ENCODE measurements at places on chromosomes 7 and 10.
A peak's percentile ranks its signal among the peaks of the same experiment; 100 is the strongest.

DNA sequence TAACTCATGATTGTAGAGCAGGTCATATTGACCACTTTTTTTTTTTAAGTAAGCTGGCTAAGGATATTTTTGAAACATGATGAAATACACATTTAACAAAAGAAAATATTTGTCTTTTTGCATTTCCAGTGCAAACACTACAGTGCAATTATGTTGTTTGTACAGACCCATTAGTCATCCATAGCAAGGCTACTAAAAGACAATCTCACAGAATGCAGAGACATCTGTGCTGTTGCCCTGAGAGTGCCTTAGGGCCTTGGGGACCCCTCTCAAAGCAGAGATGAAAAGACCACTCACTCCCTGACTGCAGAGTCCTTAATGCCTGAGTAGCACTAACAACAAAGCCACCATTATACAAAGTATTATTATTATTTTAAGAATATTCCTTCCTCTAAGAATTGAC is 104.5 kb downstream of the NRCAM start:
- no peaks in the 10 kb centered on the region for H3K4me1 ChIP-seq
- H3K27ac ChIP-seq: no peak overlapping the region
- peaks cover 15% of the 10 kb centered on the region for H3K27me3 ChIP-seq
- H3K4me3 ChIP-seq: no peak overlapping the region
- H3K36me3 ChIP-seq: no peaks in the 10 kb centered on the region

DNA sequence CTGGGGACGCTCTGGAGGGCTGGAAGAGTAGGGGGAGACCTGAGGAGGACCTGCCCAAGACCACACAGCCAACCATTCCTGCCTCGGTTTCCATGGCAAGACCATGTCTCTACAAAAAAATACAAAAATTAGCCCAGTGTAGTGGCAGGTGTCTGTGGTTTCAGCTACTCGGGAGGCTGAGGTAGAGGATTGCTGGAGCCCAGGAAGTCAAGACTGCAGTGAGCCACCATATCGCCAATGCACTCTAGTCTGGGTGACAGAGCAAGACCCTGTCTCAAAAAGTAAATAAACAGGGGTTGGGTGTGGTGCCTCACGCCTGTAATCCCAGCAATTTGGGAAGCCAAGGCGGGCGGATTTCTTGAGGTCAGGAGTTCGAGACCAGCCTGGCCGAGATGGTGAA is 48.7 kb downstream of the CLIP2 start:
- no peak overlapping the region for H3K4me3 ChIP-seq
- peaks cover 10% of the 10 kb centered on the region for H3K4me1 ChIP-seq
- no peak for DNase-seq
- no peak overlapping the region for H3K27ac ChIP-seq

DNA sequence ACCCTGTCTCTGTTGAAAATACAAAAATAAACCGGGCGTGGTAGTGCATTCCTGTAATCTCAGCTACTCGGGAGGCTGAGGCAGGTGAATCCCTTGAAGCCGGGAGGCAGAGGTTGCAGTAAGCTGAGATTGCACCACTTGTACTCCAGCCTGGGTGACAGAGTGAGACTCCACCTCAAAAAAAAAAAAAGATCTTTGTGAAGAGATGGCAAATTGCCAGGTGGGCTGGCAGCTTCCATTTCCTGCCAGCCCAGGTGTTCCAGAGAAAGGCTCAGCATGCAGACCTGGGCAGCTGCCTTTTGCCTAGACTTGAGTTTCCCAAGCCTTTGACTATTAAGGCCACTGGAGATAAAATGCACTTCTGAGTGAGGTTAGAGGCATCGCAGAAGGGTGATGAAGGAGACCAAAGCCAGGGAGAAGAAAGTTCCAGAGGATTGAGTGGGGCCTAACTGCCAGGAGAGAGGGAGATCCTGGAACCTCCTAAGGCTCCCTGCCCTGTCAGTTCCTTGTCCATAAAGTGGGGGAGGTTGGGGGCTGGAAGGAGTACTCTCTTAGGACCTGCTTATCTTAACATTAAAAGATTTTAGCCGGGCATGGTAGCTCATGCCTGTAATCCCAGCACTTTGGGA is 10.0 kb upstream of the DDIT4 start:
- H3K36me3 ChIP-seq: no peaks in the 10 kb centered on the region
- H3K27ac ChIP-seq: no peak overlapping the region
- H3K4me1 ChIP-seq: peaks cover 47% of the 10 kb centered on the region
- no peaks in the 10 kb centered on the region for H3K27me3 ChIP-seq
- H3K4me3 ChIP-seq: no peak overlapping the region

DNA sequence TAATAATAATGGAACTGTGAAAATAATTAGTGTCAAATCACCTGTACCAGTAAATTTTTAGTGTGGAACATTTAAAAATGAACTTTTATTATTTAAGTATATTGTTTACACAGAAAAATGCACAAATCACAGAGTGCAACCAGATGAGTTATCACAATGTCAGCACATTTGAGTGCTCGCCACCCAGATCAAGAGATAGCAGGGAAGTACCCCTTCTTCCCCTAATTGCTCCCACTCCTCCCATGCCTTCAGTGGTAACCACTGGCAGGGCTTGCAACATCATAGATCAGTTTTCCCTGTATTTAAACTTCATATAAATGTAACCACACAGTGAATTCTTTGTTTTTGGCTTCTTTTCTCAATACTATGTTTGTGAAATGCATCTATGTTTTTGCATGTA is 7.8 kb upstream of the GPR141 start:
- no peaks in the 10 kb centered on the region for H3K4me1 ChIP-seq
- no peak overlapping the region for H3K4me3 ChIP-seq
- no peaks in the 10 kb centered on the region for H3K27me3 ChIP-seq

- H3K27me3 ChIP-seq: peaks cover 39% of the 10 kb centered on the region
- no peak overlapping the region for H3K27ac ChIP-seq
- DNase-seq: no peak
- H3K4me3 ChIP-seq: no peak overlapping the region
- H3K36me3 ChIP-seq: no peaks in the 10 kb centered on the region
Observed at GRCh38 chr10:98286419-98286818, 18.4 kb upstream of the LOXL4 start.

DNA sequence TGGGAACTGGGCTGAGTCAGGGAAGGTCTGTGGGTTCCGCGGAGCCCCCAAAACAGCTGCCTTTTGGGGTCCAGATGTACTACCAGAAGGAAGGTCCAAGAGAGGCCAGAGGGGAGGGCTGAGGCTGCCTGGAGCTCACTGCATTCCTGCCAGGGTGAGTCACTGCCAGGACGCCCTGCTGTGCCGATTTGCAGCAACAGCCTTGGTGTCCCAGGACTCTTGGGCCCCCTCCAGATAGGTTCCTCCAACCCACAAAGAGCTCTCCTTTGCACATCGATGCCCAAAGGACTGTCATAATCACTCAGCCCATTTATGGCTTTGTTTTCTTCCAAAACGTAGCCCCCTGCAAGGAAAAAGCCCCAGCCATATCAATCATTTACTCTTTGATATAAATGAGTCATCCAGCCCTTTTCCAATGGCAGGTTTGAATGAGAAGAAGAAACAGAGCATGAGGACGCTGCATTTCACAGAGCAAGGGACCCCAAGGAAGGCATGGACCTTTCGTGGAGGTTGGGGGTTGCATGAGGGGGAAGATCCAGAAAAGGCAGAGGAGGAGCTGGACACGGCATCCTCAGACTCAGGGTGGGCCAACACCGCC is 32.2 kb upstream of the COL13A1 start:
- H3K4me1 ChIP-seq: no peaks in the 10 kb centered on the region
- no peaks in the 10 kb centered on the region for H3K27me3 ChIP-seq
- H3K36me3 ChIP-seq: no peaks in the 10 kb centered on the region
- no peak overlapping the region for H3K4me3 ChIP-seq
- no peak overlapping the region for H3K27ac ChIP-seq
- DNase-seq: no peak

- H3K27me3 ChIP-seq: no peaks in the 10 kb centered on the region
- no peak overlapping the region for H3K4me3 ChIP-seq
- H3K4me1 ChIP-seq: 0 out of 3 replicates have a peak, but pooled peaks cover 8% of the 10 kb centered on the region
- no peaks in the 10 kb centered on the region for H3K36me3 ChIP-seq
- no peak overlapping the region for H3K27ac ChIP-seq
- no peak for DNase-seq
Observed at GRCh38 chr7:129786825-129787563, 165.8 kb downstream of the UBE2H start.

DNA sequence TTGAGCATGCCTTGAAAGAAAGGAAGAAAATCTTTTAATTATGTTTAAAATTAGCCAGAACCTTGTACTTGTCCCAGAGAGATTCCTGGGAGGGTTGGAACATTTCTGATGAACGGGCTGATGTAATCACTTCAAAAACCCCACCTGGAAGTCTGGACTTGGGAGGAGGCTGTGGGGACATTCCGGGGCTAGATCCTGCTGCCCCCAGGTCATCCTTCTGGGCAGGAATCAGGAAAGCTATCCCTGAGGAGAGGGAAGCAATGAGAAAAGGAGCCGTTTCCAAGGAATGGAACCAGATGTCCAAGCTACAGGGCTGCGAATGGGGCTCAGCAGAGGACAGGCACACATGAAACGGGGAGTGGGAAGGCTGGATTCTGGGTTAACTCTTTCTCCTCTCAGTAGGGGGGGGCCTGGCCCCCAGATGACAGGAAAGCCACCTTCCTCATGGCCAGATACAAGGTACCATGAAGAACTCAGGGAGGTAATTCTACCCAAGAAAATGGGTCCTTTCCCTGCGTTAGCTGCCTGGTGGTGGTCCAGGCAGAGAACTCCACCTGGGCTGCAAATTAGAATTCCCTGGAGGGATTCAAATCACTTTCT is 280.1 kb downstream of the TCF7L2 start:
- H3K36me3 ChIP-seq: no peaks in the 10 kb centered on the region
- no peak overlapping the region for H3K4me3 ChIP-seq
- no peaks in the 10 kb centered on the region for H3K27me3 ChIP-seq

GRCh38 chr10:24451325-24451820 is 242.4 kb downstream of the KIAA1217 start:
- H3K27ac ChIP-seq: no peak overlapping the region
- peaks cover 9% of the 10 kb centered on the region for H3K27me3 ChIP-seq
- DNase-seq: no peak
- H3K4me1 ChIP-seq: no peaks in the 10 kb centered on the region
- H3K36me3 ChIP-seq: no peaks in the 10 kb centered on the region

GRCh38 chr7:44224080-44224973 is 23.5 kb downstream of the YKT6 start:
- no peak overlapping the region for H3K4me3 ChIP-seq
- H3K36me3 ChIP-seq: no peaks in the 10 kb centered on the region
- H3K4me1 ChIP-seq: peaks cover 62% of the 10 kb centered on the region

GRCh38 chr7:147894271-147894670 is 696.3 kb upstream of the C7orf33 start:
- no peak overlapping the region for H3K27ac ChIP-seq
- no peaks in the 10 kb centered on the region for H3K4me1 ChIP-seq
- DNase-seq: no peak
- no peaks in the 10 kb centered on the region for H3K27me3 ChIP-seq
- no peak overlapping the region for H3K4me3 ChIP-seq

DNA sequence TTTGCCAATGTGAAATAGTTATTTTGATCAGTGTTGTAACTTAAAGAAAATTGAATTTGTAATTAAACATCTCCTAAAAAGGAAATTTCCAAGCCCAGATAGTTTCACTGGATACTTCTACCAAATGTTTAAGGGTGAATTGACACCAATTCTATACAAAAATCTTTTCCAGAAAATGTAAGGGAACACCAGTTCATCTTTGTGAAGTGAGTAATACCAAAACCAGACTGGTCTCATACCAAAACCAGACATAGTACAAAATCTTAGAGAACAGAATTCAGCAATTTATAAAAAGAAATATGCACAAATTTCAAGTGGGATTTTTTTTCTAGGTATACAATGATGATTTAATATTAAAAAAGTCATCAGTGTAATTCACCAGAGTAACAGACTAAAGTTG is 86.0 kb upstream of the ZNF32 start:
- DNase-seq: no peak
- no peaks in the 10 kb centered on the region for H3K27me3 ChIP-seq
- H3K4me1 ChIP-seq: no peaks in the 10 kb centered on the region
- no peaks in the 10 kb centered on the region for H3K36me3 ChIP-seq
- H3K4me3 ChIP-seq: no peak overlapping the region

GRCh38 chr10:605632-606325 is 83.7 kb downstream of the DIP2C start:
- DNase-seq: no peak
- no peak overlapping the region for H3K4me3 ChIP-seq
- H3K27ac ChIP-seq: no peak overlapping the region
- no peaks in the 10 kb centered on the region for H3K36me3 ChIP-seq
- H3K4me1 ChIP-seq: no peaks in the 10 kb centered on the region
- peaks cover 38% of the 10 kb centered on the region for H3K27me3 ChIP-seq

GRCh38 chr10:63763744-63764143 is 242.5 kb downstream of the REEP3 start:
- no peaks in the 10 kb centered on the region for H3K4me1 ChIP-seq
- no peak for DNase-seq
- H3K4me3 ChIP-seq: no peak overlapping the region
- H3K36me3 ChIP-seq: no peaks in the 10 kb centered on the region
- H3K27me3 ChIP-seq: no peaks in the 10 kb centered on the region
- H3K27ac ChIP-seq: no peak overlapping the region

- no peak for DNase-seq
- H3K4me3 ChIP-seq: no peak overlapping the region
- H3K36me3 ChIP-seq: peaks cover 42% of the 10 kb centered on the region
- peaks cover 47% of the 10 kb centered on the region for H3K4me1 ChIP-seq
- H3K27me3 ChIP-seq: no peaks in the 10 kb centered on the region
Observed at GRCh38 chr7:151235091-151235787, 3.0 kb downstream of the CHPF2 start.

DNA sequence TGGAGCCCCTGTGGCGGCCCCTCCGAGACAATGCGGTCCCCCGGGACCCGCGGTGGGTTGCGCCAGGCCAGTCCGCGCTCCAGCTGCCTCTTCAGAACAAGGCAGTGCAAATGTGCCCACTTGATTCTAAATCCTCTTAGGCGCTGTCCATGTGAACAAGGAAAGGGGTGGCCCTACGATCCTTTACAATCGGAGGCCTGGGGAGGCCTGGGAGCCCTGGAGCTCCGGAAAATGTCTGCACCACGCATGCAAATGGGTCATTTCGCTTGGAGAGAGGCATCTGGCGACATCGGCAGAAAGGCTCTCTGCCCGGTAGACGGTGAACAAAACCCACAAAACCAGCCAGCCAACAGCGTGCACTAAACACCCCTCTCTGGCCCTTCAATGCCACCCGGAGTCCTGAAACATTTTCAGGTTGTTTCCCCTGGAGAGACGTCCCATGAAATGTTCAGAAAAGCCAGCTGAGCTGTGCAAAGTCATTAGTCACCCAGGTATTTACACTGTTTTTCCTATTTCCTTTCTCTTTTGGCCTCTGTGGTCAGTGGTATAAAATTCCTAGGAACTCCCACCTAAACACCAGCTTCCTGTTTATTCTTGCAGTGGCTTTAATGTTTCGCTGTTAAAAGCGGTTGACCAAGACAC is 102.8 kb upstream of the ZNF438 start:
- no peak overlapping the region for H3K4me3 ChIP-seq
- H3K4me1 ChIP-seq: peaks cover 14% of the 10 kb centered on the region
- peak overlapping the region; percentile 37 for H3K27ac ChIP-seq
- no peaks in the 10 kb centered on the region for H3K27me3 ChIP-seq

Measured in K562 (cell line).